ENCODE measurements at places on chromosomes 11 and 22. TPM values are rescaled to one million over a fixed set of nuclear protein-coding genes. Genes with fewer than 3 reads are reported as not detected.

Gene HBB
- not detected for total RNA-seq

Gene TRIM6
- 14.1 TPM for total RNA-seq

Gene CARD16
- total RNA-seq: not detected

Gene KRTAP5-9
- 0.12 TPM for total RNA-seq

Gene EIF4G2
- total RNA-seq: 586 TPM

Gene ALKBH3
- total RNA-seq: 28.3 TPM

Gene SCGB1A1
- not detected for total RNA-seq

Gene DCHS1
- 0.12 TPM for total RNA-seq

Gene ZNF214
- total RNA-seq: 0.83 TPM

Gene CAPRIN1
- total RNA-seq: 148 TPM

Gene OR8H2
- total RNA-seq: not detected

Gene SLC22A9
- not detected for total RNA-seq

Gene CASP4
- 9.0 TPM for total RNA-seq
